ENCODE measurements at places on chromosomes 12 and 14.

- DNase-seq: peak; percentile 79
These were observed 32.2 kb downstream of the SUSD6 start for GRCh38 chr14:69643430-69644200.

DNA sequence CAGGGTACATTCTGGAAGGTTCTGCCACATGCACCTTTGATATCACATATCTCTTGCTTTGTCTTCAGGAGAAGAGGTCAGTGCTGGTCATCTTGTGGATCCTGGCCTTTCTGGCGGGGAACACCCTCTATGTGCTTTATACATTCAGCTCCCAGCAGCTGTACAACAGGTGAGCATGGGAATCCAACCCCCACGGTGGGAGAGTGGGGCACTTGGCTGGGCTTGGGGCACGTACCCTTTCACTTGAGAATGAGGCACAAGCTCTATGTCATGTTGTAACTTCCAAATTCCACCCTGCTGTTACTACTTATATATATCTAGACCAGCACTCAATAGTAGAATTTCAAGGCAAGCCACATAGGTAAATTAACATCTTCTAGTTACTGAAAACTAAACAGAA lies 28.6 kb downstream of the RNFT2 start:
- no peak for DNase-seq

DNA sequence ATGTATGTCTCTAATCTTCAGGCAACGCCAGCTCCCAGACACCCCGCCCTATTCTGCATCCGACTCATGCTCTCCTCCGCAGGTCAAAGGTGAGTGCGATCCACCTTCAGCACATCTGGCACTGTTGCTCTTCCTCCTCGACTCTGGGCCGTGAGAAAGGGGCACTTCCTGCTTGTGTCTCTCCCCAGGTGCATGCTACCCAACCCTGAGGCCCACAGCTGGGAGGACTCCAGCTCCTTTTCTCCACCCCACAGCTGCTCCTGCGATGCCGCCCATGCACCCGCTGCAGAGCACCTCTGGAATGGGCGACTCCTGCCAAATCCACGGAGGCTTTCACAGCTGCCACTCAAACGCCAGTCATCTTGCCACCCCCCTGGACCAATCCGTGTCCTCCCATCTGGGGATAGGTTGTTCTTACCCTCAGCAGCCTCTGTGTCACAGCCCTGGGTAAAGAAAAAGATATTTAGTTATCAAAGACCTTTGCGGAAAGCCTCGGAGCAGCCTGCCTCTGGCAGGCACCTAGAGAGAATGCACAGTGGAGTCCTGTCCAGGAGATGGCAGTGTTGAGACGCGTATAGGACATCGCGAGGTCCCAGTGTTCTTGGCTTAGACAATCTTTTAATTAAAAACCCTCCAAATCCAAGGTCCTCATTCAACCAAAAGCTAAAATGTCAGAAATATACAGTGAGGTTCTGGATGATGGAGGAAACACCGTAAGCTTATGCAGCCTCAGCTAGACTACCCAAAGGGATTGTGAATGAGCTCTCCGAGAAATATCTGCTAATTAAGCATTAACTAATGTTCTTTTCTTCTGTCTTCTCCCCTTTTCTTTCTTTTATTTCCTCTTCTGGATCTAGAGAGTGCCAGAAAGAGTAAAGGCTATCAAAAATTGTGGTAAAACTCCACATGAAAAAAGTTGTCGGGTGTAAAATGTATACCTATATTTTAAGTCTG lies 54.3 kb downstream of the MYRFL start:
- DNase-seq: peak; percentile 55

GRCh38 chr12:48165089-48165981 lies 8.0 kb upstream of the ASB8 start:
- DNase-seq: no peak

DNA sequence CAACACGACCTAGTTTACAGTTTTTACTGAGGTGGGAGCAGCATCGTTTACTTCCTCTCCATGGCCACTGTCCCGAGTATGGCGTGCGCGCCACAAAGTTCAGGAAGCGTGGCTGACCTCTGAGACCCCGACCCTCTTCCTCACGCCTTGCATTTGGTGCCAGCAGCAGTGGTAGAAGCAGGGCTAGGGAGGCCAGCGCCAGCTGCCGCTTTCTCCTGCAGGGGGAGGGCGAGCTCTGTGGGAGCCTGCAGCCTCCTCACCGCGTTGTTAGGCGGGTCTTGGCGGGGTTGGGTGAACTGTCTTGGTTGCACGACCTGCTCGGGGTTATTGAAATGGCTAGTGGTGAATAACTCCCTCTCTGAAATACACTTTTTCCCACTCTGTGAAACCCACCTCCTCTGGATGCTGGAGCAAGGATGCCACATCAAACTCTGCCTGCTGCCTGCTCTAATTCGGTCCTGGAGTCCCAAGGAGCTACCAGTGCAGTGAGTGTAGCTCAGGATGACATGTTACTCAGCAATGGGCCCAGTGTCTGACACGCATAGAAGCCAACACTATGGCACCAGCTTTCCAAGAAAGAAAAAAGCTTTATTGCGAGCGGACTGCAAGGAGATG lies 22.3 kb upstream of the TDRD9 start:
- no peak for DNase-seq

All from activated CD4-positive, alpha-beta T cell treated with anti-CD3 and anti-CD28 coated beads, Interleukin-2, amount 50 U/mL, for 24 hours (primary cell).